ENCODE measurements at places on chromosomes 12 and 14.

- no peak for DNase-seq
These were observed 4.7 kb upstream of the LHX5 start for GRCh38 chr12:113476176-113476986.

- DNase-seq: no peak
These were observed 19.2 kb upstream of the EMP1 start for GRCh38 chr12:13177373-13177772.

DNA sequence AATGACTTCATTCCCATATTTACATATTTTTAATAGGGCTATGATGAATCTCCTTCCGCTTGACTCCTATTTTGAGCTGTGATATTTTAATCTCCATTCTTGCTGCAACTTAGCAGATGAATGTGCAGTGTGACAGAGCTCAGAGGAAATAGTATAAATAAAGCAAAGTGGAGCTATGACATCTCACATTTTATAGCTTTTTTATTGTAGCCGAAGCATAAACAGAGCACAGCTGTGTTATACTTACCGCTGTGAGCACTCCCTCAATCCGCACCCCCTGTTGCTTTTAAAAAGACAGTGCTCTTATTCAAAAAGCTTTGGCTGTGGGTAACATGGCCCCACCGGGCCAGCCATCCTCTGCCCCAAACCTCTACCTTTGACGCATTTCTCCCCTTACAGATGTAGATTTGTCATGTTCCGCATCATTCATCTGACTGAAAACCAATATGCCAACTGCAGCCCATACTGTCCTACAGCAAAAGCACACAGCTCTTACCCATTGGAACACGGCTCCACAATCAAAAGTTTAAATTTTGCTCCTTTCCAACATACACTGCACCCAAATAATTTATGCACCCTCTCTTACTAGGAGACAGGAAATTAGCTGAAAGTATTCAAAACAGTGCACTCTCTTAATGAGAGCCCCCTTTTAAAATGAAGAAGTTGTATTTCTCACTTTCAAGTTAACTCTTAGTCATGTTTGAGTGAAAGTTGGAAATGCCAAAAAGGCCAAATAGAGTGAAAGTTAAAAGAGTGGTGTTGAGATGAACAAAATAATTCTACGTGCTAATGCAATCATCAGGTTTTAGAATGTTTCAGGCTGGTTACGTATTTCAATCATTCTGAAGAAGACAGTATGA is 429.3 kb upstream of the SOX5 start:
- DNase-seq: no peak

DNA sequence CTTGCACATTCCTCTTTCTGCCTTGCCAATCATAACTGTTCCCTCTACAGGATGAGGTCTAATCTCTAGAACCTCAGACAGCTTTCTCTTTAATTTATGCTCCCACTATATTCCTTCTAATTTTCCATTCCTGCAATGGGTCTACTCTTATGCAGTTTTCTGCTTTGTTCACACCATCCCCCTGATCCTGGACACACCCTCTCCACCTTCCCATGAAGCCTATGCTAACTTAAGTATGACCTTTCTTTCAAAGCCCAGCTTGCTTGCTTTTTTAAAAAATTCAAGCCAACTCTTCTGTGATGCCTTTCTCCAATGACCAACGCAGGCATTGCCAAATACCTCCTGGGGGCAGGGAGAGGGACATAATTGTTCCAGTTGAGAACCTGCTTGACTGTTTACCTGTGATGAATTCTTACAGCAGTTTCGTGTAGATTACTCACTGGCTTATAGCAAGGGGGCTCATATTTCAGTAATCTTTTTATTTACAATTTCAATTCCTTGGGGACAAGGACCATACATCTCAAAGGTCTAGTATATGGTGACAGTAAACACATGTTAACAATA is 7.8 kb downstream of the SLC38A1 start:
- DNase-seq: no peak

- DNase-seq: peak; percentile 95
These were observed 13.6 kb upstream of the LRRC23 start for GRCh38 chr12:6890789-6891645.

DNA sequence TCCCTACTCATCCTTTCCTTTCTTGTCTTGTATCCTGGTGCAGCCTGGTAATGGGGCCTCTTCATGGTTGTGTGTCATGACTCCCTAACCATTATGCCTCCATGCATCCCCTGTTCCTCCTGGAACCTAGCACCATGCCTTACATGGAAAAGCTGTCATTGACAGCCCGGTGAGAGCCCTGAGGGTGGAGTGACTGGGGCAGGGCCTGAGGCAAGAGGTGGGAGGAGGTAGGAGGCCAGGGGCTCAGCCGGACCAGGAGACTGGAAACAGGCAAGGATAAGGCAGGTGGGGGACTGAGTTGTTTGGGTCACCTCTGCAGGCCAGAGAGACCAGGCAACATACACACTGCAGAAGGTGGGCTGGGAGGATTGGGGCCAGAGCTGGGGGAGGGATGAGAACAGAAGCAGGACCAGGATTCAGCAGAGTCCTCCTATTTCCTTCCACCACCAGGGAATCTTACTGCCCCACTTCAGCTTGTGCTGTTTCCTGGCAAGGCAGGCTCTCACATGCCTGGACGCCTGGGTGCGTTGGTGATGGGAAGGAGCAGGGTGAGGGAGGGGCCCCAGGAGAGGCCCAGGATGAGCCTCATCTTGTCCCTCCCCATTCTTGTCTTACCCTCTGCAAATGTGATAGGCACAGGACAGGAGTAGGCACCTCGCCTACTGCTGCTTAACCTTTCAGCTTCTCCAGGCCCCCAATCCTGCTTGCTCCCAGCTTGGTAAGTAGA is at the start of gene LTB4R2:
Gene LTB4R2 (plus strand): TSS at position 603 of the 727 bp plus-strand sequence. CDS start 525 bp downstream, outside the sequence.
- DNase-seq: no peak

- no peak for DNase-seq
These were observed 49.5 kb downstream of the ATP2A2 start for GRCh38 chr12:110330544-110330943.

DNA sequence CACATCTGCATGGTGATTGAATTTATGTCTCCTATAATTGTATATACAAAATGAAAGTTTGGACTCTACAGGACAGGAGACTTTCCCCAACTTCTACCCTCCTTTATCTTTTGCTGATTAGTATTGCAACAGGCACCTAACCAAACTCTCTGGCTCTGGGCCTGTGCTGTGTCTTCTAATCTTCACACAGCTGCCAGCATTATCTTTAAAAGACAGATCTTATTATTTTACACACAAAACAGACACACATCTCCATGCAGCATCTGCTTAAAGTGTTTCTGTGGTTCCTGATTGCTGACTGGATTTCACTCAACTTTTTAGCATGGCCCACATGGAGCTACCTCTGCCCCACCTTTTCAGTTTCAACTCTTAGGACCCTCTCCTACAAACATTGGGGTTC is 154.9 kb upstream of the PELI2 start:
- DNase-seq: no peak

- DNase-seq: no peak
These were observed 34.8 kb upstream of the FRMD6 start for GRCh38 chr14:51616724-51617409.

- DNase-seq: no peak
These were observed 2.5 kb downstream of the XRCC3 start for GRCh38 chr14:103712633-103713247.

- no peak for DNase-seq
These were observed 228.2 kb upstream of the SYT1 start for GRCh38 chr12:78636231-78636855.

DNA sequence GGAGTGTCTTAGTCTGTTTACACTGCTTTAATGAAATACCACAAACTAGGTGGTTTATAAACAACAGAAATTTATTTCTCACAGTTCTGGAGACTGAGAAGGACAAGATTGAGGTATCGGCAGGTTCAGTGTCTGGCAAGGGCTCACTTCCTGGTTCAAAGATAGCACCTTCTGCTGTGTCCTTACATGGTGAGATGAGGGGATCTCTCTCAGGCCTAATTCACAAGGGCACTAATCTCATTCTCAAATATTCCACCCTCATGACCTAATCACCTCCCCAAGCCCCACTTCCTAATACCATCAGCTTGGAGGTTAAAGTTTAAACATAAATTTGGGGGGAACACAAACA is 35.0 kb upstream of the PLEK2 start:
- DNase-seq: no peak

GRCh38 chr14:78016532-78016931 is 153.6 kb upstream of the NRXN3 start:
- DNase-seq: no peak

GRCh38 chr14:22556021-22556989 is 32.7 kb downstream of the DAD1 start:
- DNase-seq: peak; percentile 98

DNA sequence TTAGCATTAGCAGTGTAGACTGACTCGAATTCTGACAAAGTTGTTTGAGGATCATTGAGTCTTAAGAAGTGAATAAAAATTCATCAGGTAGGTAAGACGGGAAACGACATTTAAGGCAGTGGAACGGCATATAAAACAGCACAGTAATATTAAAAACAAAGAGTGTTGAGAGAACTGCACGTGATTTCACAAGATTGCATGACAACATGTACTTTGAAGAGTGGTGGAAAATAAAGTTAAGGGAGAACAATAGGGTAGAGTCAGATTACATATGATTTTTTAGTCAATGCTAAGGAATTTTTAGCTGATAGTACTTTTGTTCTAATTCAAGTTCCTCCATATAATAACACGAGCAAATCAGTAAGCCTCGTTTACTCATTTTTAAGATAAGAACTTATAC is 115.4 kb downstream of the SOX5 start:
- DNase-seq: no peak

DNA sequence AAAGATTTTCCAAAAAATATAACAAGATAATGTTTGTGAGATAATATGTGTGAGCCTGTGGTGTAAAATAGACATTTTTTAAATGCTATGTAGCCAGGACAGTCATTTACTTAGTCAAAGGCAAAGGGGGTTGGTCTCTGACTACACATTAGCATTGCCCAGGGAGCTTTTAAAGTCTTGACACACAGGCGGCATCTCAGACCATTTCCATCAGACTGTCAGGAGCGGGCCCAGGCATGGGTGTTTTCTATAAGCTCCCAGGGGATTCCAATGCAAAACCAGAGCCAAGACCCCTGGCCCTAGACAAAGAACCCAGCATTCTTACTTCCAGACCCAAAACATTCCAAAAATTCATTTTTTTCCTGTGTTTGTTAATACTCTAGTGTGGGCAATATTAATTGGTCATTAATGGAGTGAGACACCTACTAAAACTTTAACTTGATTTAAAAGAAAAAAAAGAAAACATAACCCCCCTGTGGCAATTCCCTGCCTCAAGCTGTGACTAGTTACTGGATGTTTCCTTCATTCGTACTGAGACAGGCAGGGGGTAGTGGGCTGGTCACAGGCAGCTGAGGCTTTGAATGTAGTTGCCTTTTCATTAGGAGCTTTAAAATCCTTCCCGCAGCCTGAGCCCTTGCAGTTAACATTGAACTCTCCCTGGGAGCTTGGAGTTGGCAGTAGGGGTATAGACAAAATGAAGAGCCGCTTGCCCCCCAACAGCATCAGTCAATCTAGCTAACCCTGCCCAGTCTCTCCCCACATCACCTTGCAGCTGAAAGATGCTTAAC is 103.7 kb downstream of the CMKLR1 start:
- DNase-seq: no peak

DNA sequence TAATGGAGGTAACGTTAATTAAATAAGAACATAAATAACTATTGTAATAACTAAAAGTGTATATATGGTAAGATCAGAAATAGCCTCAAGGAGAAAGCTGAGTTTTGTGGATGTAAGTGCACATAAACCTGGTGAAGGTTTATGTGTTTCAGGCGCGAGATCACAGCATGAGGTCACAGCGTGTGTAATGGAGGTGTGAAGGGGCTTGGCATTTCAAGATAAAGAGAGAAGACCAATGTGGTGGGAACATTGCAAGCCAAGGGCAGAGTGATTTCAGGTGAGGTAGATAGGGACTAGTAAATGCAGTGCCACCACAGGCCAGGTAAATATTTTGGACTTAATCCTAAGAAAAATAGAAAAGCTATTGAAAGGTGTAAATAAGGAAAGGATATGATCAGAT is 21.7 kb upstream of the KICS2 start:
- no peak for DNase-seq

DNA sequence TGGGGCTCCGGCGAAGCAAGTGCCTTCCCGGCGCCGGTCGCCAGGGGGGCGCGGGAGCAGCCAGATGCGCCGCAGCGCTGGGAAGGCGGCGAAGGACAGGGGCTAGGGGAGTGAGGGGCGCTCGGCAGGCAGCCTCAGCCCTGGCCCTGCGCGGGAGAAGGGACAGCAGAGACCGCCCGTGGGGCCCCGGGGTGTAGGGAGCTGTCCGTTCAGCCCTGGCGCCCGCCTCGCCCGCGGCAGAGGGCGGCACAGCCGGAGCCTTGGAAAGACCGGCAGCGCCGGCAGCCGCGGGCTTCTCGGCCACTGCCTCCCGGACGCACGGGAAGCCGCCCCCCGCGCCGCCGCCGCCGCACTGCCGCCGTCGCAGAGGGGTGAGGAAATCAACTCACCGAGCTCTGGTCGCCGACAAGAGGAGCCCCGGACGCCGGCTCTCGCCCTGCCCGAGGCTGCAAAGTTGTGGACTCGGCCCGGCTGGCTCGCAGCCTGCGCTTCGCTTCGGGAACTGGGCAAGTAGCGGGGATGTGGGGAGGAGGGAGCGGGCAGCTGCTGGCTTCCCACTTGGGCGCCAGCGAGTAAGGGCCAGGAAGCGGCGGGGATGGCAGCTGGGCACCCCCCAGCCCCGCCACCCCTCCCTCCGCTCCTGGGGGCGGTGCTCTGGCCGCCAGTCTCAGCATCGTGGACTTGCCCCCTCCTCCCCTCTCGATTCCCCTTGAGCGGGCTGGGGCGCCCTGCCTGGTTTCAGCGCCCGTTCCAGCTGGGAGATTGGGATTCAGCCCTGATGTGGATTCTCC is at the start of gene ZDHHC22:
Gene ZDHHC22 (minus strand): TSS at position 578 of the 791 bp plus-strand sequence. CDS start 2,053 bp downstream, outside the sequence.
- no peak for DNase-seq

DNA sequence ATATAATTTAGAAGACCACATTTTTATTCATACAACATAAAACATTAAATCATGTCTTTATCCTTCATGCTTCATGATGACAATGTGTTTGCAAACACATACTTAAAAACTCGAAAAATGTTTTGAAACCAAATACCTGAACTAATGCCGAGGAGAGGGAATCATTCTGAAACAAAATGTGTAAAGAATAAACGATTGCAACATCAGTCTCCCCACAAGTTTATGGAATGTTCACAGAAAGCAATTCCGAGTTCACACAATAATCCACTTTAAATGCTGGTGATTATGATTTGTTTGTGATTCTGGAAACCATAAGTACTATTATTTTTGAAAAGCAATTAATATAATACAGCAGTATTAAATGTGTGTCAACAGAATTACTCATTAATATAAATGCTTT is 84.5 kb upstream of the PDZRN4 start:
- DNase-seq: no peak

- DNase-seq: no peak
These were observed 91.3 kb downstream of the DAD1 start for GRCh38 chr14:22497671-22498093.

DNA sequence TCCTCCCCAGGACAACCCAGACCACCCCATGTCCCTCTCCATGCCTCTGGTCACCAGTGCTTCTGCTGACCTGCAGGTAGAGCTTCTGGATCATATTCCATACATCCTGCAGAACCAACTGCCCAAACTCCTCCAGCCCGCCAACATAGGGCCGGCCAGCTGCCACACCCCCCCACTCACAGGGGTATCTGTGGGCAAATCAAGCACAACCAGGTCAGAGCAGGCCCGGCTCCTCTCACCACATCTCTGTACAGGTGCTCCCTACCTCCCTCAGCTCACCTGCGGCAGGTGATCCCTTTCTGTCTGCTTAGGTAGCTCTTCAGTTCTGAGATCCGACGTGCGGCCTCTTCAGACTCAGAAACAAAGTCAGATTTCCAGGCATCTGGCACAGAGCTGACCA is 29.0 kb downstream of the TEP1 start:
- no peak for DNase-seq

GRCh38 chr14:22483863-22484593 is 105.0 kb downstream of the DAD1 start:
- no peak for DNase-seq

Measured in stimulated activated CD8-positive, alpha-beta memory T cell treated with anti-CD3 and anti-CD28 coated beads, Interleukin-7, amount 100 ng/mL, for 4 hours (primary cell).